IMR-90 (cell line): ENCODE measurements at places on chromosomes 4 and X. TPM values are rescaled to one million over a fixed set of nuclear protein-coding genes. Genes with fewer than 3 reads are reported as not detected.

FRMD7 gene
- not detected in 2 replicates for total RNA-seq

NDNF gene
- under 0.01 TPM in 1 of 2 replicates, not detected in the other for total RNA-seq

DNA sequence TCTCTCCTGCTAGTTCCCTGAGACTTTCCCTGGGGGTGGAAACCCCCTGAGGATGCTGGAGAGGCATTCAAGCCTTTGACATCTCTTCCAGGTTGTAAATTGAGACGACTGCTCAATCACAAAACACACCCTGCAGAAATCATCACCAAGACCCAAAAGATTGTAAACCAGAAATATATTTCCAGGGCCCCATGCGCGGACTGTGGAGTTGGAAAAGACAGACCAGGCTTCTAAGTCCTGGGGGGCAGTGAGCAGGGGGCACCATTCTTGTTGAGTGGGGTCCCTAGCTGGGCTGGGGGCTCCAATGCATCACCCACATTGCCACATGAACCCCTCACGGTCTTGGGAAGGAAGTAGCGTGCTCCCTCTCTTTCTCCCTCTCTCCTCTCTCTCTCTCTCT is 87.9 kb upstream of the C4orf50 start:
- H3K36me3 ChIP-seq = no peaks in the 10 kb centered on the region
- no peaks in the 10 kb centered on the region for H3K4me1 ChIP-seq
- H3K27ac ChIP-seq = no peak overlapping the region
- DNase-seq = no peak
- no peaks in the 10 kb centered on the region for H3K27me3 ChIP-seq
- no peak overlapping the region for H3K4me3 ChIP-seq

DNA sequence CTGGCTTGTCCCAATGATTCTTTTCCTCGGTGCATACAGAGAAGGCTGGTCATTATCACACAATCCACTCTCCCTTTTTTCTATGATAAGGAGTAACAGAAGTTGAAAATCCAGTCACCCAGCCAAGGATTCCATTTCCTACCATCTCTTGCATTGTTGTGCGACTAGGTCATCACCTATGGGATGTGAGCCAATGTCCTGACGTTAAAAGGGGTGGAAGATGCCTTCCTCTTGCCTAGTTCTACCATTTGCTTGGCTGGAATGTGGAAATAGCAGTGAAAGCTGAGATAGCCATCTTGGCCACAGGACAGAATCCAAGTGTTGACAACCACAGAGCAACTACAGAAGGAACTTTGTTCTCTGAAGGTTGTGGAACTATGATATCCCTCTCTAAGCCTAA is 132.2 kb upstream of the KIT start:
- H3K27me3 ChIP-seq = no peaks in the 10 kb centered on the region
- DNase-seq = peak; percentile 91
- no peak overlapping the region for H3K27ac ChIP-seq
- H3K4me1 ChIP-seq = peaks cover 3% of the 10 kb centered on the region; the same call in 1 of the 2 replicates
- H3K36me3 ChIP-seq = no peaks in the 10 kb centered on the region
